ENCODE measurements at places on chromosomes 6 and 20. TPM values are rescaled to one million over a fixed set of nuclear protein-coding genes. Genes with fewer than 3 reads are reported as not detected.

GRCh38 chr6:56292505-56293181 is 45.3 kb upstream of the COL21A1 start:
- H3K4me1 ChIP-seq, result peaks cover 5% of the 10 kb centered on the region
- no peaks in the 10 kb centered on the region for H3K36me3 ChIP-seq
- peak; percentile 41 for DNase-seq
- H3K27ac ChIP-seq, result no peak overlapping the region

DNA sequence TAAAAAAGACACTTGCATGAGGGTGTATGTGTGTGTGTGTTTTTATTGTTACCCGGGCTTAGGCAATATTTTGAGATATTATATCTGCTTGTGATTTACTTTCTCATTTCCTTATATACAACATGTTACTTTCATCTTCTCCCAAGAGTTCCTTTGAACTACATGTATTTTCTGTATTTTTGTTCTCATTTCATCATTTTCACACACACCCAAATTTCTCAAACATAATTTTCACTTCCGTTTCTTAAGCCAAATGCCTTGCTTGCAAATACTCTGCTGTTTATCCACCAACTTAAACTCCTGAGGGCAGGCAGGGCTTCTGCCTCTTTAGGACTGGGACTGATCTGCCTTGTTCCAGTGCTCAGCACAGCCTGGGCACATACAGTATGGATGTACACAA is 69.3 kb upstream of the FYN start:
- H3K27ac ChIP-seq, result no peak overlapping the region
- H3K4me1 ChIP-seq, result peaks cover 27% of the 10 kb centered on the region
- no peak overlapping the region for H3K4me3 ChIP-seq
- no peaks in the 10 kb centered on the region for H3K36me3 ChIP-seq
- DNase-seq, result no peak

DNA sequence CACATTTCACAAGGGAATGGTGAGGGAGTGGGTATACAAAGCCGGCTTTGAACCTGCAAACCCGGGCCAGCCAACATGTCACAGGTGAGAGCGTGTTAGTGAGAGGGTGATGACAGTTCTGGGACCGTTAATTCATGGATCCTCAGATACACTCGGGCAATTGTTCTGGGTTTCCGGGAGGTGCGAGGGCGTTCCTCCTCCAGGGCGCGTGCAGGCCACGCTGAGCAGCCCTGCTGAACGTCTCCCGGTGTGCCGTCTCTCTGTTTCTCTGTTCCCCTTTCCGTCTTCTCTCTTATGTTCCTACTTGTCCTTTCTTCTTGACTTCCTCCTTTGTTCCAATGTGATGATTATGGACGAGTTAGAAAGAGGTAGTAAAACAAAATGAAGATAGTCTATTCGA is 130.0 kb upstream of the GMDS start:
- H3K27ac ChIP-seq, result no peak overlapping the region
- no peaks in the 10 kb centered on the region for H3K36me3 ChIP-seq
- no peak for DNase-seq
- H3K27me3 ChIP-seq, result peaks cover 2% of the 10 kb centered on the region
- H3K4me1 ChIP-seq, result peaks cover 40% of the 10 kb centered on the region
- H3K4me3 ChIP-seq, result no peak overlapping the region

DNA sequence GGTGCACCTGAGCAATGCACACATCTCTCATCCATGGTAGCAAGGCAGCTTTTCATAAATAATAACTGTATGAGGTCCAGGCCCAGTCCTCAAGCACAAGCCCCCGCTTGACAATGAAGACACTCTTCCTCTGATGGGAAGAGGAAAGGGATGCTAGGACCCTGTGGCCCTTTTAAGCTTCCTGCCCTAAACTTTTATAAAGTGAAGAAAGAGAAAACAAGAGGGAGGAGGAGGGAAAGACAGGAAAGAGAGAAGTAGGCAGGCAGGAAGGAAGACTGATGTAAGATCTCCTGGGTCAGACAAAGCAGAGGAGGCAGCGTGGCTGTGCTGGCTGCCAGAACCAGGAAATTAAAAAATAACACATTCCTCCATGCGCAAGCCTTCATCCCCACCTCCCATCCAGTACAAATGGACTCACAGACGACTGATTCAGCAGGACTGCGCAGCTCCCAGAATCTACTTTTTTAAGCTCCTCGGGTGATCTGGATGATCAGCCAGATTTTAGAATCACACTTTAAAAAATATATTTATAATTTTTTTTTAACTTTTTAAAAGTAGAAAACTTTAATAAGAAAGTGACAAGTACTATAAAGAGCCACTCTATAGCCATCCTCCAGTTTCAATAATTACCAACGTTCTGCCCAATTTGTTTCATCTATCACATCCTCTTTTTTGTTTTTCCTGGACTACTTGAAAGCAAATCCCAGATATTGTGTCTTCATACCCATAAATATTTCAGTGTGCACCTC is 16.5 kb downstream of the TNFAIP3 start:
- peaks cover 21% of the 10 kb centered on the region for H3K36me3 ChIP-seq
- H3K4me1 ChIP-seq, result peaks cover 11% of the 10 kb centered on the region
- peak overlapping the region; percentile 62 for H3K27ac ChIP-seq
- DNase-seq, result no peak
- no peak overlapping the region for H3K4me3 ChIP-seq

The MROH8 gene
- total RNA-seq, result 1.3 TPM
